Endodermal cell (in vitro differentiated cells): ENCODE measurements at places on chromosomes 1 and 21. TPM values are rescaled to one million over a fixed set of nuclear protein-coding genes. Genes with fewer than 3 reads are reported as not detected.
A peak's percentile ranks its signal among the peaks of the same experiment; 100 is the strongest.

The JMJD4 gene
- total RNA-seq: 18.9 and 21.8 TPM in 2 replicates

DNA sequence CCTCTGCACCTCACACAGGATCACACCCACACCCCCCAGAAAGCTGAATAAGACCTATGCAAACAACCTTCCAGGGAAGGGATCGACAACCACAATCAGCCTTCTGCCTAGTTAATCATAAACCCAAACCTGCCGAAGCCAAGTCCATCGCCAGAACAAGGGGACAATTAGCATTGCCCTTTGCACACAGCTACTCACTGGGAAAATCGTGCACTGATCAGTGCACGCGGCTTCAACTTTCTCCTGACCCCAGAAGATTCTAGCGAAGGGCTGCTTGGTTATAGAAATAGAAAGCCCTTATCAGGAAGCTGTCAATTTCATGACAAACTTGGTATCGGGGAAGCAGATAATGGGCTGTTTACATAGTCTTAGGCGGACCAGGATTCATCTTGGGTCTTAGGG lies 29.5 kb downstream of the RUNX1 start:
- DNase-seq: peak; percentile 57

The LRRC39 gene
- total RNA-seq: 0.14 and 0.24 TPM in 2 replicates

The SLC26A9 gene
- 0.16 and 0.22 TPM in 2 replicates for total RNA-seq

The CFAP107 gene
- not detected in 3 replicates for total RNA-seq

DNA sequence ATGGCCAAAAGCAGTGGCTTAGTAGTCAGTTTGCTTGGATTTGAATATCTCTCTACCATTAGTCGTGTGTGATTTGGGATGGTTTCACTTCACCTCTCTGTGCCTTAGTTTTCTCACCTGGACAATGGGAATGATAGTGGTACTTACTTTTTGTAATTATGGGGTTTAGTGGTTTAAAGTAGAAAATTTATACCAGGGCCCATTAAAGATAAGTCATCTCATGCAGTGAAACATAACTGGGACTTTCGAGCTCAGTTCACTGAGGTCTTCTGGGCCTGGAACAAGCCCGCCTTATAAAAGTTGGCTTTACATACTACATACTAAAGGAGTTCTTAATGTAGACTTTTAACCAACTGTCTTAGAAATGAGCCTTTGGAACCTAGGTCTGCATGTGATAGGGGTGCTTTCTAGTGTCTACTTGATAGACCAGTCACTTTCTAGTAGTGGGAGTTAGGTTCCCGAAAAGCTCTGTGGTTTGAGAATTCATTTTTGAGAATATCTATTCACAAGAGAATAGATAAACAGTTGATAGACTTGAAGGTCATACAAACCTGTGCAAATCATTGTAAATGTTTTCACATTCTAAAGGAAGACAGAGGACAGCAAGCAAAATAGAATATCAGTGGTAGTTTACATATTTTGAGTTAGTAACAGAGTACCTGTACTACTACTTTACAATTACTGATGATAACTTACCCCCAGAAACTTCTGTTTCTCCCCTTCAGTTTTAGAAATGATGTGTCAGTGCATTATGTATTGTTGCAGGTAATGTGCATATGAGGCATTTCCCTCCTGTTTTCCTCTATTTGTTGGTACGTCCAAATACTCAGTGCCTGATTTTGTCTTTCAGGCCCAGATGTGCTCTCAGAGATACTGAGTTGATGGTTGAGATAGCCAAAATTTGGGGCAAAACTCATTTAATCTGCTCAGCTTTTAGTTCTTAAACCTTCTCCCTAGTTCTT lies 48.0 kb downstream of the DYRK1A start:
- DNase-seq: no peak

DNA sequence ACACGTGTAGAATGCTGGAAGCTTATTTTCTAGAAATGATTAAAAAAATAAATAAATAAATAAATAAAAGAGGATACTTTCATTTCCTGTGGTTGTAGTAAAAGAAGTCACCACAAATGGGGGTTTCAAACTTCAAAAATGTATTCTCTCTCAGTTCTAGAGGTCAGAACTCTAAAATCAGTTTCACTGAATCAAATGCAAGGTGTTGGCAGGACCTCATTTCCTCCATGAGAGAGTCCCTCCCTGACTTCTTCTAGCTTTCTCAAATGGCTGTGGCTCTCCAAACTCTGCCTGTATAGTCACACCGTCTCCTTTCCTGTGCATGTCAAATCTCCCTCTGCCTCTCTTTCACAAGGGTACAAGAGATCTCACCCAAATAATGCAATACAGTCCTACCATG lies 312.6 kb upstream of the CXADR start:
- no peak for DNase-seq

GRCh38 chr1:186420311-186420710 lies 40.6 kb downstream of the PDC start:
- no peak for DNase-seq

The TCHHL1 gene
- not detected in 3 replicates for total RNA-seq

DNA sequence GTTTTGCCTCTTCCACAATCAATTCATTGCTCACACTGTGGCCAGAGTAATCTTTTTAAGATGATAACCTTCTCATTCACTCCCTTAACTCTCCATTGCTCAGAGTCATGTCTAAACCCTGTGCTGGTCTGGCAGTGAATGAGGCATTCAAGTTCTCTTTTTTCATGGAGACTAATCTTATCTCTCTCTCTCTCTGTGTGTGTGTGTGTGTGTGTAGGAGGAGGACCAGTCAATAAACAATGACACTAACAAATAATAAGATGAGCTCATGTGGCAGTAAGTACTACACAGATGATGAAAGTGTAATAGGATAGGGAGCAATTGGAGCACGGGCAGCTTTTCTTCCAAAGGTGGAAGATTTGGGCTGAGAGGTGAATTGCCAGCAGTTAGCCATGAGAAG lies 122.0 kb upstream of the B3GALT2 start:
- no peak for DNase-seq

DNA sequence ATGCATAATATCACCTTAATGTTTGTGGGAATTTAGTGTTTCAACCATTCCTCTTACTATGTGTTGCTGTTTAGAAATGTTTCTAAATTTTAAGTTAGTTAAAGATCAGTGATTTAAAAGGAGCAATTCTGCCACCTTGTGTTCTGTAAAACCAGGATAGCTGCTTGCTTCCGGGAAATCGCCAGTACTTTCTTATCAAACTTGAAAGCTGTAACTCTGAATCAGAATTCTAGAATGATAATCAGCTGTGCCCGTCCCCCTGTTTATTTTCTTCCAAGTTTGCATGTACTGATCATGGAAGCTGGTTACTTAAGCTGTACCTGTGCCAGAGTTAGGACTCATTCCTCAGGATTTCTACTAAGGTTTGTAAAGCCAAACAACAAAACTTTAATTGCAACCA lies 656.4 kb downstream of the LTN1 start:
- peak; percentile 57 for DNase-seq

- DNase-seq: no peak
These were observed 86.4 kb downstream of the SYF2 start for GRCh38 chr1:25145775-25146393.

DNA sequence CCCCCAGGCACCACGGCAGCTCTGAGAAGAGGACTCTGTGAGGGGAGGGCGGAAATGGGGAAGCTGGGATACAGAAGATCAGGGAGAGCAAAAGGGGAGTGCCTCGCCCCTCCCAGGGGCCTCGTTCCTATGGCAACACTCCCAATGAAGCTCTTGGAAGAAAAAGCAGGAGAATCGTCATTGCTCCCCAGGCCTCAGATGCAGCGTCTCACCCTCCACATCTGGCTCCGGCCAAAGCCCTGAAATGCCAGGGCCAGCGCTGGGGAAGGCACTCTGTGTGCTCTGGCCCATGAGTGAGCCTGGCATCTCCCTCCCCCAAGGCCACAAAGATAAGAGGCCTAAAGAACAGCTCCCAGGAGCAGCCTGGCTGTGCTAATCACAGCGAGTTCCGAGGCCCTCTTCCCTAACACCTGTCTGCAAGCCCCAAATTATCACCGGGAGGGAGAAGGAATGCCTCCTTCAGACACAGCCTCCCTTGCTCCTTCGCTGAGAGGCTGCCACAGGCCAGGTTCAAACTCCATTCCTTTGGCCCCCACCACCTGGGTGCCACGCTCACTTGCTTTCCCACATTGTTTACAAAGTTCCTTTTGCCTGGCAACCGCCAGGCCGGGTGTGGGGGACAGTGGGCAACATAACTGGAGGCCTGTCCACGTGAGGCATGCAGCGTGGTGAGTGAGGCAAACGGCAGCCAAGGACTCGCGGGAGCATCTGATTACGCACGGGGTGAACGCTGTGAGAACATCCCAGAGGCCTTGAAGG lies 27.8 kb downstream of the ECE1 start:
- peak; percentile 65 for DNase-seq

The SAMD13 gene
- total RNA-seq: 0.70 to 3.3 TPM (median 2.5 TPM) in 3 replicates

- DNase-seq: peak; percentile 68
These were observed 191.6 kb downstream of the HIVEP3 start for GRCh38 chr1:41726899-41727748.

DNA sequence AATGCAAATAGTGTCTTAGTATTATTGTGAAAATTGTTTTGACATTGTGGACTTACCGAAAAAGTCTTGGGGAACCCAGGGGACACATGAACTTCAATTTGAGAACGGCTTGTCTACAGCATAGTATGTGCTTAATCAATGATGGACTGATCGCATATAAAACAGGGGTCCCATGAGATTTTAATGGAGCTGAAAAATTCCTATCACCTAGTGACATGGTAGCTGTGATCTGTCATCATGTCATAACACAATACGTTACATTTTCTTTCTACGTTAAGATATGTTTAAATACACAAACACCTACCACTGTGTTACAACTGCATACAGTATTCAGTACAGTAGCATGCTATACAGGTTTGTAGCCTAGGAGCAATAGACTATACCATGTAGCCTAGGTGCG lies 153.3 kb upstream of the FOXD3 start:
- no peak for DNase-seq

The UQCRHL gene
- total RNA-seq: 1.6 and 2.5 TPM in 2 replicates

DNA sequence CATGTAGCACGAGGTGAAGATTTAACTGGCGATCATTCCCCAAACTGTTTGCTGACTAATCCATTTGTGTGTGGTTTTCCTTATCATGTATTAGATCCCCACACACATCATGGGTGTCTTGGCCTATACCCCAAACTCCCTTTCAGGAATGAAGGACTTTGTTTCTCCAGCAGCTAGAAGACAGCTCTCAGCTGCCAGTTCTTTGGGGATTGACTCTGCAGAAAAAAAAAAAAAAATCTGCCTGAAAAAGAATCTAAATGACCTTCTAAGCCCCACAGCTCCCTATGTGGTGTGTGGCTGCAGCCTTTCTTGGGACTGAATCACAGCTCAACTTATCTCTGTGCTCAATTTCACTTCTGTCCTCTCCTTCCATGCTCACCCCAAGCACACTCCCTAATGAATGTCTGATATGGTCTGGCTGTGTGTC lies 256.3 kb upstream of the DUSP10 start:
- no peak for DNase-seq

GRCh38 chr1:117616356-117616755 lies 10.5 kb downstream of the TENT5C start:
- DNase-seq: peak; percentile 6

DNA sequence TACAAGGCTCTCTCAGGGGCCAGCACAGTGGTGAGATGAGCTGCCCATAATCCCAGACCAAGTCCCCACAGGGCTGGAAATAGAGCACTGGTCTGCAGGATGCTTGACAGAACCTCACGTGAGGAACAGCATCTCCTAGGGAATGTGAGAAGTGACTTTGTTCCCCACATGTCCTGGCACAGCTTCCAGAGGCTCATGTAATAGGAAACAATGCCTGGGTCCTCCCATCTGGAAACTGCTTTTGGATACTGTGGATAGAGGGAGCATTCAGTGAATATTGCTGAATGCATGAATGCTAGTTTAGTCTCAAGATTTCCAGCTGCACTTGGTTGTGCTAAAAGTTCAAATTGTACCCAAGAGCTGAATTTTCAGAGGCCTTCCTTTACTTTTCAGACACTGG lies 146.2 kb downstream of the TNR start:
- DNase-seq: no peak

The VPS72 gene
- total RNA-seq: 79.4 and 92.2 TPM in 2 replicates

DNA sequence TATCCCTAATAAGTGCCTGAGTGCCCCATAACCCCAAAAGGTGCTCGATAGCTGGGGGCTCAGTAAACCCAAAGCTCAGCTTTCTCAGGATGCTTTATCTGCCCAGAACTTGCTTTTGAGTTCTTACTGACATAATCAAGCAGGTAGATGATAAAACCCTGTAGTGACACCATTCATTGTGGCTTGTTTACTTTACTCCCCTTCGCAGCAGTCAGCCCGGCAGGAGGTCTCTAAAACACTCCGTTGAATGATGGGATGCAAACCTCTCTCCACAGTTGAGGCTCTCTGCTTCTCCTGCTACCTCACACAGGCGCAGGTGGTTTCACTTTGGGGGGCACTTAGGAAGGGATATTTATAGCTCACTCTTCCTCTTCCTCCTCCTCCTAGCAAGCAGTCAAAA lies 349.4 kb downstream of the HLX start:
- peak; percentile 89 for DNase-seq

- no peak for DNase-seq
These were observed 504 bp upstream of the SDHC start for GRCh38 chr1:161313554-161314200.

The ZNF683 gene
- not detected in 2 replicates for total RNA-seq

- DNase-seq: peak; percentile 65
These were observed 66.1 kb upstream of the WNT4 start for GRCh38 chr1:22208973-22209378.

DNA sequence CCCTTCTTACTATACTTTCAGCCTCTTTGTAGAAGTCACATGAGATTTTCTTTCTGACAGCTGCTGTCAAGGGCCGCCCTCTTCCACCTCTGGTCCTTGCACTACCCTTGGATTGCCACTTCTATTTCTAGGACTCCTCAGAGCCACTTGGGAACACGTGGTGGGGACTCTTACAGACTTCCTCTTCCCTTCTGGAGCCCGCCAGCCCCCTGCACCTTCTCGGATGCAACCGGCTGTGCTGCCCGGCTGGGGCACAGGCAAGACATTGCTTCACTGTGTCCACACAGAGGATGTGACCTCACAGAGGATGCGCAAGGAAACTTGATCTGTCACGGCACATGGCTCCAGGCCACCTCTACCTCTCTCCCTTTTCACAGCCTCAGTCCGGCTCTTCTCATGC lies 2.4 kb upstream of the IKBKE start:
- no peak for DNase-seq

DNA sequence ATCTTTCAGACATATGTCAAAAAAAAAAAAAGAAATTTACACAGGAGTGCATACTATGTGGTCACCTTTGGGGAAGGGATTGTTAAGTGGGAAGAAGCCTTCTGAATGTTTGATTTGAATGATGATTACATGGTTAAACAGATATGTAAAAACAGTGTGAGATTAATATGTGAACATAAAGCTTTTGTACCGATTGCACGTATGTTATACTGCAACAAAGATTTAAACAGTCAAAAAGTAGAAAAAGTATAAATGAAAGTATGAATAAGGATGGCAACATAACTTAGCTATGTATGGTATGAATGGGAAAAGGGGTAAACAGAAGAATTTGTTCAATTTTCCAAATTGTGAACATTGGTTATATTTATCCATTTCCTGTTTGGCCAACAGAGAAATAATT lies 10.0 kb upstream of the PLPP3 start:
- no peak for DNase-seq

GRCh38 chr1:167272369-167272957 lies 51.8 kb downstream of the POU2F1 start:
- DNase-seq: no peak

GRCh38 chr1:192958871-192959270 lies 100.3 kb downstream of the UCHL5 start:
- no peak for DNase-seq
